ENCODE measurements at places on chromosomes 2 and 18.

DNA sequence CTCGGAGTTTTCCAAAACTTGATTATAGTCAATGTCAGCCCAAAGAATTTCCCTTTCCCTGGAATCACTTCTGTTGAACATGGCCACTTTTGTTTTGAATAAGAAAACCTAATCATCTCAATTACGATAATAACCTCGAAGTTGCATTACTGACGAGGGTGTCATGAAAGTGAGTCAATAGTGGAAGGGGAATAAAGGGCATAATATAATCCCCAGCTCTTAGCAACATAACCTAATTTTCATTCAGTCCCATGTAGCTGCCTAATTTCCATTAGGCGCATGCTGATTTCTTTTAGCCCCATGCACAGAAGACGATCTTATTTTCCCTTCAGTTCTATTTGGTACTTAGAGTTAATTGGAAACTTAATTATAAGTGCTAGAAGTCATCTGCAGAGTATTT is 51.1 kb upstream of the RAPH1 start:
- DNase-seq, result no peak

DNA sequence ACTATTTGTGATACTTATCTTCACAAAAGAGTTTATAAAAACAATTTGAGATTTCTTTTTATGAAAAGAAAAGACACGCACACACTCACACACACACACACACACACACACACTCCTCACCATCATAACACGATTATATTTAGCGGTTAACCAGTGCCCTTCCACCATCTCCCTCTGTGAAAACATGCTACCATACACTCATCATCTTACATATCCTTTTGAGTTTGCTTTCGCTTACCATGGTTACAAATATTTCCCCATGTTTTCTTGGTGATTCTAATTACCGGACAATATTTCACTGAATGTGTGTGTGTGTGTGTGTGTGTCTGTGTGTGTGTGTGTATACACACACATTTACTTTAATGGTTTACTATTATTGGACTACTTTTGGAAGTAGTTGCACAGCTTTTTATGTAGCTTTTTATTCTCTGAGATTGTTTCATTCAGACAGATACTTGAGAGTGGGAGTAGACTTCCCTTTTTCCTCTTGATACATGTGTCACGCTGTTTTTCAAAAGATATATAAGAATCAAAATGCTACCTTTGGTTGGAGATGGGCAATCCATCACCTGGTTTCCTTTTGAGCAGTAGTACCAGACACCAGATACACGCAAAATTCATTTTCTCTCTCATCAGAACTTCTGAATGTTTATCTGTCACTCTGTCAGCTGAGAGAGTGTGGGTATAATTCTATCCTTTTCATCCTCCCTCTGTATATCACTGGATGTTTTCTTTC is 138.1 kb downstream of the SETBP1 start:
- DNase-seq, result no peak

- DNase-seq, result peak; percentile 3
Measured at GRCh38 chr18:12038082-12038638, 55.5 kb upstream of the ANKRD62 start.

GRCh38 chr2:45739796-45740485 is 88.5 kb downstream of the PRKCE start:
- DNase-seq, result no peak

DNA sequence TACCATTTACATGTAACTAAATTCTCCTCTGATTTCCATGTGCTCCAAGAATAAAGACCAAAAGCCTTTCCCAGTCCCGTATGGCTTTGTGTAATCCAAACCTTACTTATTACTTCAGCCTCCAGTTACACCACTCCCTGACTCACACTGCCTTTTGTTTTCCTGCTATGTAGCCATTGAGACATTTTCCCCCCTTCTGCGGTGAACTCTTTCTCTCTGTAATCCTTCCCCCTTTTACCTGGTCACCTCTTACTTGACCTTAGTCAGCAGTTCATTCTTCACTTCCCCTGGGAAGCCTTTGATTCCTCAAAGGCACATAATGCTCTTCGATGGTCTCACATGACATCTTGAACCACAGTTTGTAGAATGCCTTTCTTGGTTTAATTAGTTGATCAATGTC is 256.0 kb upstream of the FANCL start:
- no peak for DNase-seq

GRCh38 chr2:14199040-14199439 is 433.5 kb upstream of the LRATD1 start:
- no peak for DNase-seq

GRCh38 chr2:157336137-157337010 is 10.8 kb upstream of the ERMN start:
- DNase-seq, result no peak

GRCh38 chr2:98157557-98157956 is 70.6 kb downstream of the VWA3B start:
- no peak for DNase-seq

DNA sequence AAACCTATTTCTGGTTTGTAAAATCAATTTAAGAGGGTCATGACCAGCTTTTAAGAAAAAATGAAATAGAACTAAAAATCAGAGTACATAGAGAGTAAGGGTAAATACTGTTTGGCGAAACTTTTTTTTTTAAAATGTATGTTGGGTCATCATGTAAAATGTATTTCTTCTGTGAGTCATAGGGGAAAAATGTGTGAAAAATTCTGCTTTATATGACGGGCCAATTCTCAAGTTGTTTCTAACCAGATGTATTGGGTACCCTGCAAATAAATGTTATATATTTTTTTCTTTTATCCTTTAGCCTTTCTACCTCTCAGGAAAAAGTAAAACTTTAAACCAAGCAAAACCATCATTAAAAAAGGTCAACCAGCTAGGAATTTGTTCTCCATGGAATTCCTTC is 13.9 kb downstream of the AFTPH start:
- DNase-seq, result no peak

DNA sequence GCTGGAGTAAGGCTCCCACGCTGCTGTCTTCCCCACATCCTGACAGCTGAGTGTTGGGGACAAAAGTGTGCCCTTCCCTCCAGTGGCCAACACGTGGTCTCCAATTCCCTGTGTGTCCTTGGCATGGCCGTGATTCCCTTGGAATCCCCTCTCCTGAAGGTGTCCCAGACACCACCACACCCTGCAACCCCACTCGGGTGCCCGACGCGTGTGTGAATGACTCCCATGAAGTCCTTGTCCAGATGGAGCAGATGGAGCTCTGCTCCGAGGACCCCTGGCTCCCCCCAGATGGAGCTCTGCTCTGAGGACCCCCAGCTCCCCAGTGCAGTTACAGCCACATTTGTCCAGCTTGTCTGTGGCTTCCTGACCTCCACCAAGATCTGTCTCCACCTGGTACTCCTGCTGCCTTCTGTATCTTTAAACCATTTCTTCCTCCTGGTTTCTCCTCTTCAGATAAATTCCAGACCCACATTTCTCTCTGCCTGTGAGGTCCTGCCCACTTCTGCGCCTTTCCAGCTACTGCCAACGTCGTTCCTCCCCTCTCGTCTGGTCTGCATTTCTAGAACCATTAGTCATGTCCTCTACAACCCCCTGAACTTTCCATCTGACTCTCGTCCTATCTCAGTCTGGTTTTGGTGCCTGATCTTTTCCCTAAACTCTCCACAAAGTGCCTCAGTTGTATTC is 86.8 kb upstream of the PXDN start:
- DNase-seq, result no peak

- no peak for DNase-seq
Measured at GRCh38 chr2:96344011-96344410, 8.4 kb downstream of the NCAPH start.

DNA sequence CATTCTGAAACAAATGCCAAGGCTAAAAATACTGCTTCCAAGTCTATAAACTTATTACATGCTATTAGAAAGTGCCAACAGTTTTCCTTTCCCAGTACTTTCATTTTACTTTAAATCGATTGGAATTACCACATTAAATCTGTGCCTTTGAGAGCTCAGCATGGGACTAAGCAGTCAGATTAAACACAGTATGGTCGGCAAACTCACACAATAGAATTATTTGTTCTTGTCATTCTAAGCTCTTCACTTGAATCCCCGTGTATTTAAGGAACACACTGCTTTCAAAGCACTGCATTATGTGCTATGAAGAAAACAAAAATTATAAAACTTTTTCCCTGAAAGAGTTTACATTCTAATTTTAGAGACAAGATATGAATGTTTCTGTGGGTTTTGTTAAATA is 444.4 kb upstream of the SLC39A10 start:
- DNase-seq, result no peak

DNA sequence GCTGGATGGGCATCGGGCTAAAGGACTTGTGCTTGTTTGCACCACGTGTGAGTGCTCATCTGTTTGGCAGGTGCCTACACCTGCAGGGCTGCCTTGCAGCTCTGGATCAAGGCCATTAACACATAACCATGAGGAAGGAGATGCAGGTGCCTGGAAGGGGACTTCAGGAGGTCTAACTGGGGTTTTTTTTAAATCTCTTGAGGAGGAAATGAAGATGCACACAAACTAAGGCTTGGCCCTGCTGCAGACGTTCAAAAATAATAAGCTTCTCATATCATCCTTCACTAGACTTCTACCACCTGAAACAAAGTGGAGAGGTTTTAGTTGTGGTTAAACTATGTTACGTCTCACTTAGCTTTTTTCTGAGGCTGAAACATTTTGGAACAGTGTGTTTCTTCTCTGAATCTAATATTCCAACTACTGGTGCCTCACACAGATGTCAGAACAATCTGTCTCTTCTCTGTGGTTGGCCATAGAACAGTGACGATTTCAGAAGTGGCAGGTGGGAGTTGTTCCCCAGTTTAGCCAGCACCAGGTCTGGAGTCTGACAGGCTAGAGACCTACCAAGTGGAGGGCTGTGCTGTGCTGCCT is 36.5 kb downstream of the BCL2L11 start:
- no peak for DNase-seq

DNA sequence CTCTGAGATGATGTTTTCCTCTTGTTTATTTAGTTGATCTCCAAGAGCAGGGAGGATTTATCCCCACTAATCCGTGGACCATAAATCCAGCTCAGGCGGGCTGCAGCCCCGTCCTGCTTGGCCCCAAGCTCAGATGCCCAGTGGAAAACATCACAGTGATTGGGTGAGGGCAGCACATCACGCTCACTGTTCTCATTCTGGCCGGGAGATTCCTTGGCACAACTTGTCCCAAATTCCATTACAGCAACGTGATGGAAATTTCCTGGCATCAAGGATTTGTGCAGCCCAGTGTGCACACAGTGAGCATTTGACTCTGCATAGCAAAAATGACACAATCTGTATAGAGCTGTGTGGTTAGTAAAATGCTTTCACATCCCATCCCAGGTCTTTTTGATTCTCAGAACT is 96.8 kb downstream of the VAPA start:
- no peak for DNase-seq

GRCh38 chr2:191985740-191986139 is 138.9 kb upstream of the CAVIN2 start:
- DNase-seq, result no peak
